ENCODE measurements at places on chromosomes 7 and 10.
A peak's percentile ranks its signal among the peaks of the same experiment; 100 is the strongest.

- DNase-seq, result no peak
These were observed 21.4 kb upstream of the RAPGEF5 start for GRCh38 chr7:22378199-22378980.

DNA sequence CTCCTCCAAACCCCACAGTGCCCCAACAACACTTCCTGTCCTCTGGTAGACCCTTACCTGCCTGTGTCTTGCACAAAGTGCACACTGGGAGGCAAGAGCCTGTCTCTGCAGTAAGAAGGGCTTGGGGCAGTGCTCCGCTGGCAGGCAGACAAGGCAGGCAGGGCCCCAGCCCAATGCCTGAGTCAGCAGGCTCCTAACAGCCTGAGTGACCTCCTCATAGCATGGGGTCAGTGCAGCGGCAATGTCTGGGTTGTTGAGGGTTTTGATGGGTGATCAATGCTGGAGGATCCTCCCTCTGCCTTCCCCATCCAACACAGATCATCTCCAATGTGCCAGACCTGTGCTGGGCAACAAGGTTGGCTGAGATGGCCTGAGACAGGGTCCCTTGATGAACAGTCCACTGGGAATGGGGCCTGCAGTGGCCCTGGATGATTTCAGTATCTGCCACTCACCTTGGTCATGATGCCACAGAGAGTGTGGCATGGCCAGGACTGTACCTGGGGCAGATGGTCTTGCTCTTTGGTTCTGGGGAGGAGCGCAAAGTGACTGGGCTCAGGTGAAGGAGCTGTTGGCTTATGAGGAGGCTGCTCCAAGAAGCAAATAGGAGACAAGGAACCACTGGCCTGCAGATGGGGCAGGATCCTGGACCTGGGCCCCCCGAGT lies 55.6 kb upstream of the CAMK2B start:
- no peak for DNase-seq

DNA sequence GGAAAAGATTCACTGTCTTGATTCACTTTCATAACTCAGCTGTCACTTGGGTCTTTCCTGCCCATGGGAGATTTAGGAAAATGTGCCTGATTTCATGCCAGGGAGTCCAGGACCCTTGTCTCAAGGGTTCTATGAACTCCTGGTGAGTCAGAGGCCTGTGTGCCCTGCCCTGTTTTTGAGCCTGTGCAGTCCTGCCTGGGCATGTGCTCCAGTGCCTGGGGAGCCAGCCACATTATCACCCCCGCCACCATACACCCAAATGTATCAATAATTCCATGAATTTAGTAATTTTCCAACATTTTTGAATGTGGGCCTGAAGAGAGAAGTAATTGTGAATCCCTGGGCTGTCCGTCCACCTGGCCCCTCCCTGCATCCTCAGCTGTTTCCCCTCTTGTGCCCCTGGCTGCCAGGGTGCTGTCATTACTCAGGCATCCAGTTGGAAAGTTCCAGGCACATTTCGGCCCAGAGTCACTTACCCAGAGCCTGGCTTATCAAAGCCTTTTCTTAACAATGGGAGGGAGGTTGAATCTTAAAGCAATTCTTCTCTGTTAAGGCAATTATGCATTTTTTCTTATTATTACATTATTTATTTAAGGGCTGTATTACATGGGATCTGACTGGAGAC lies 287.8 kb upstream of the CDC14C start:
- DNase-seq, result no peak

GRCh38 chr7:200290-200689 lies 7.9 kb downstream of the FAM20C start:
- DNase-seq, result no peak

- no peak for DNase-seq
These were observed 194.6 kb upstream of the TBX20 start for GRCh38 chr7:35448486-35448885.

DNA sequence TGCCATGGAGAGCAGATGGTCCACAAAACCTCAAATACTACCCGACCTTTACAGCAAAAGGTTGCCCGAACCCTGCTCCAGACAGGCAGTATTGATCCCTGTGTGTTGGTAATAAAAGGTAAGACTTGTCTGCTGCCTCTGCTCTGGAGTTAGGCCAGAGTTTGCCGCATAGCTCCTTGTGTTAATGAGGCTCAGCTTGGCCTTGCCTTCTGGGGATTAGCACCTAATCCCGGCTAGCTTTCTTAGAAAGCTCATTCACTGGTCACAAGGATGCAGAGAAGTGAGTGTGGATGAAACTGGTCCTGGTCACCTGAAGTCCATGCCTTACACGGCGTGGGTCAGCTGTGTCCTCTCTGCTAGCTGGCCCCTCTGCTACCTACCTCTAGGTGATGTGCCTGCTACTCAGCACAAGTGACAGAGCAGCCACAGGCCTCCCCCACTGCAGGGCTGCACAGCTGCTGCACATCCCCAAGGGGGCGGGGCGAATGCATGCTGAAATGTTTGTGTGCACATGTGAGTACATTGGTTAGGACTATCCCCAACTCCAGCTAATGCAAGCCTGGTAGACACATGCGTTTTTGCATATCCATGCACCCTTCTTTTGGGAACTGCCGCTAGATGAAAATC lies 31.7 kb upstream of the SYPL1 start:
- DNase-seq, result no peak

- DNase-seq, result no peak
These were observed 917 bp downstream of the ZNF365 start for GRCh38 chr10:62374862-62375710.

GRCh38 chr10:92691591-92692079 lies 1.9 kb downstream of the HHEX start:
- no peak for DNase-seq

DNA sequence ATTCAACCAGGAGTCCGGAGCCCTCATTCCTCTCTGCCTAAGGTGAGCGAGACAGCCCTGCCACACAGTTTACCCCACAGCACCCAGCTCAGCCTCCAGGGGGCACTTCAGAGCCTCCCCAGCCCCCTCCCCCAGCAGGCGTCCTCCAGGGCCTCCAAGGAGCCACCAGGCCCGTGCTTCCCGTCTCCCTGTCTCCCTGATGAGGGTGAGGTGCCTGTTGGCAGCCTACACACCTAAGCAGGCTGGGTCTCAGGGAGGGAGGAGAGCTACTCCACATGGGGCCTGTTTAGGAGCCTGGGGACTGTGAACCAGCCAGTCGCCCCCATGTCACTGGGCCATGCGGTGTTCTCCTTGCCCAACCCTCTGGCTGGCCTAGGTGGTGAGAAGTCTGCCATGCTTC lies 28.9 kb upstream of the TRIM8 start:
- DNase-seq, result no peak

GRCh38 chr7:65827366-65827765 lies 45.5 kb upstream of the VKORC1L1 start:
- no peak for DNase-seq

- DNase-seq, result no peak
These were observed 21.9 kb upstream of the GATAD1 start for GRCh38 chr7:92425311-92425947.

DNA sequence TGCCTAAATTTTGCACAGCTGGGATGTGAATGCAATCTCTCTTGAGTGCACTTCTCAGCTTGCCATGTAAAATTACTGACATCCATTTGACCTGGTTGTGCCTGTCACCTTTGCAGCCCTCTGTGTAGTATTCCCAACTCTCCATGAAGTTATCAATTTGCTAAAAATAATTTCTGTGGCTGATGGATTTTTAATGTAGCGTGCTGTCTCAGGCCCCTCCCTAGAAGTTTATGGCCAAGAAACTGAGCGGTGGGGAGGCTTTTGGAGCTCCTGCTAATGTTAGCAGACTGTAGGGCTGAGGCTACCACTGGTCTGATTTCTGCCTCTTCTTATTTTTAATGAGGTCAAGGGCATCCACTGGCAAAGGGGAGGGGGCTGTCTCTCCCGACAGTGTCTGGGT lies 577.0 kb upstream of the DPP6 start:
- DNase-seq, result no peak

DNA sequence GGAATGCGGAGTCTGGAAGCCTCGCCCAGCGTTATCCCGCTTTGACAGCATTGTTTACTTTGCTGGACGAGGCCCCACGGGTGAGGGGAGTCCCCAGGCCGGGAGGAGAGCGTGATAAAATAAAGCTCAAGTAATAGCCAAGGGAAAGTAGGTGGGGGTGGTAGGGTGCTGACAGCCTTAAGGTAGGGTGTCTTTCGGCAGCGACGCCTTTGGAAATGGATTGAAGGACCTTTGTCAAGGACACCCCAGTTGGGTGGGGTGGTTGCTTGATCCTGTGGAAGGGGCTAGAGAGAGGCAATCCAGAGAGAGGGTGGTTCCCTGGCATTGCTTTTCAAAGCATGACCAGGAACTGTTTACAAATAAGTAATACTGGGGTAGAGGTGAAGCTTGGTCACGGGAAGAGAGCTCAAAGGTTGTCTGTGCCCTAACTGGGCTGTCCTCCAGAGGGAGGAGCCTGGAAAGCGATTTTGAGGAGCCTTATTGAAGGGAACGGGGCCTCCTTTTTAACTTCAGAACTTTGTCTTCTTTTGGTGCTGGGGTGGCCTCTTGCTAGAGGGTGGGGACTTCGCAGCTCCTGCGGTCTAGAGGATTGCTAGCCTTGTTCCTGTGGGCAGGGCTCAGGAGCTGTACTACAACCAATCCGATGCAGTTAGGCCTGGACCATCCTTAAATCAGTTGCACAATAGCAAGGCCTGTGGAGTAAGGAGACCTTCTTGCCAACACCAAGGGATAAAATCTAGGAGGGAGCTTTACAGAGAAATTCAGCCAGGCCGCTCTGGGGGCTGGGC lies 1.3 kb downstream of the EIF4EBP2 start:
- no peak for DNase-seq

- DNase-seq, result no peak
These were observed 3.1 kb downstream of the C1GALT1 start for GRCh38 chr7:7185371-7185989.

DNA sequence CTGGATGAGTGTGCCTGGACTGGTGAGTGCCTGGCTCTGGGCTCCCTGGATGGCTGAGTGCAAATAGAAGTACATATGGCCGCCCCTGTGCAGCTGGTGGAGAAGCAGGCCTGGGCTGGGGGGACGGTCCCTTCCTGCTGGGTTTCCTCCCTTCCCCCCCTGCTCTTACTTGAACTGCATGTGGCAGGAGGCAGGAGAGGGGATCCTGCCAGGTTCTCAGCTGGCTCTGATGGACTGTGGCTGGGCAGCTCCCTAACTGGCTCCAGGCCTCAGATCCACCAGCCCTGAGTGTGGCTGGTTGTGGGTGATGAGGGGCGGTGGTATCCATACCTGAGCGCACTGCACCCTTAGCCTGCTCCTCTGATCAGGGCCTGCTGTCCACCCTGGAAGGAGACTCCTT lies 26.9 kb downstream of the ADCY1 start:
- no peak for DNase-seq

- no peak for DNase-seq
These were observed 73.0 kb upstream of the LEP start for GRCh38 chr7:128167791-128168666.

- DNase-seq, result no peak
These were observed 9.0 kb downstream of the PIK3CG start for GRCh38 chr7:106874076-106874475.

- DNase-seq, result no peak
These were observed 195.6 kb upstream of the GLI3 start for GRCh38 chr7:42432644-42433043.

- DNase-seq, result no peak
These were observed 426.0 kb downstream of the DNAJB6 start for GRCh38 chr7:157762824-157763223.

GRCh38 chr7:142563470-142563869 lies 185.8 kb upstream of the PRSS1 start:
- DNase-seq, result no peak

GRCh38 chr7:26991796-26992195 lies 104.0 kb downstream of the HOXA1 start:
- no peak for DNase-seq

DNA sequence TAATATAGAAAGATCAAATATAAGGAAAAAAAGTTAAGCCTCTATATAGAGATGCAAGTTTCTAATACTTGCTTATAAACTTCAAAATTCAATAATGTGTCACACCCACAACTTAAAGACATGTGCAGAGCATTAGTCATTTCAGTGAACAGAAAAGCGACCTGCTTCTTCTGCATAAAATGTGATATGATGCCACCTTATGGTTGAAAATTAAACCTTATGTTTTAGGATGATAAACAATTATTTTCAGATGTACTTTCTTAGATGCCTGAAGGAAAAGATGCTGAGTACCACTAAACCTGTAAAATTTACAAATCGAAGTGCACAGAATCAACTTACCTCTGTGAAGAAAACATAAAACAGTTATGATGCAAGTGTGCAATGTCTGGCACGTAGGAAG lies 96.0 kb downstream of the MTERF1 start:
- DNase-seq, result peak; percentile 7

DNA sequence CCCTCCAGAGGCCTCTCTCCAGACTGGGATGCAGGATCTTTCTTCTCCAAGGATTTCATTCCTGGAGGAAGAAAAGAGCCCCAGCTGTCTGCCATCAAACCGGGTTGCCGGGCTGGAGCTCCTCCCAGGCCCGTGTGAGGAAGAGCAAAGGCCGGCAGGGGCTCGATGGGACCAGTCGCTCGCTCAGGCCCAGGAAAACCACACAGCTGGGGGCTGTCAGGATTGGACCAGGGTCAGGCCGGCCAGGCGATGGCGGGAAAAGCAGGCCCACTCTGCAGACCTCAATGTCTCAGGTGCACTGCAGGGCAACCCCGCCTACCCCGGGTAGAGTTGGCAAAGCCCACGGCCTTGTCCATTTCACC lies 98.1 kb upstream of the DNAAF5 start:
- no peak for DNase-seq

DNA sequence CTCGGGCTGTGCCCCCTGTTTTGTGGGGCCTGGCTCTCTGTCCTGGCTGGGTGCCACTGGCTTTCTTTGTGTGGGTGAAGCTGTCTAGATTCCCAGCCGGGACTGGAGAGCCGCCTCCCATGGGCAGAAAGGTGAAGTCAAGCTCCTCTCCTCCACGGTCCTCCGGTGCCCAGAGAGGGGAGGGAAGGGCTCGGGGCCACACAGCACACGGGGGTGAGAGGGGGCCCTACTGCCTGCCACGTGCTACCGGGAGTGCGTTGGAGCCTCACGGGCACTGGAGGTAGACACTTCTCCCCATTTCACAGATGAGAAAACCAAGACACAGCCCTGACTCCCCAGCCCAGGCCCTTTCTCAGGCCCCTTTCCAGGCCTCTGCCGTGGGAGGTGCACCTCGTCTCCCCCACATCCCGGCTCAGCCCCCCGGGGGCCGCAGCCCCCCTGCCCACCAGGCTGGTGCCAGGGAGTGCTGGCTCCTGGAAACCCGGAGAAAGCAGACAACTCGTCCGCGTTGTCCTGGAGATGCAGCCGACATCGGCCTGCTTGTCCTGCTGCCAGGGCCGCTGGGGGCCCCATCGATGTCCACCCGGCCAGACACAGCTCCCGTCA lies 55.8 kb downstream of the UNCX start:
- no peak for DNase-seq

GRCh38 chr10:33244354-33244967 lies 90.0 kb downstream of the NRP1 start:
- no peak for DNase-seq

- no peak for DNase-seq
These were observed 186.0 kb downstream of the PARD3 start for GRCh38 chr10:34629084-34629483.

DNA sequence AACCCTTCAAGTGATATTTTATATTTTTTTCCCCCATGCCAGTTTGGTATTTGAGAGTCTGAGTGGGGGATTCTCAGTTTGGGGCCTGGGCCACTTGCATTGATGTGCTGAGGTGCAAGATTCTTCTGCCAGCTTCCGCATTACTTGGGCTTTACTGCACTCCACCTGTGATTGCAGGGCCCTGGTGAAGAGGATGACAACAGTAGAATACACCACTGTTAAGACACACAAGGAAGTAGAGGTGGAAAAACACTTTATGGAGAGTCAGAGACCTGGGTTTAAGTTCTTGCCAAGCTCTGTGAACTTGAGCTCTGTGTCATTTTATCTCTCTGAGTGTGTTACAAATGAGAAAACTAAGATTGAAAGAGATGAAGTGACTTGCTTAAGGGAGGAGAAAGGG lies 209.4 kb downstream of the LRMDA start:
- no peak for DNase-seq
